ENCODE measurements at places on chromosomes 2 and 18.

- DNase-seq, result no peak
These were observed 228.4 kb downstream of the KCNS3 start for GRCh38 chr2:18106841-18107240.

DNA sequence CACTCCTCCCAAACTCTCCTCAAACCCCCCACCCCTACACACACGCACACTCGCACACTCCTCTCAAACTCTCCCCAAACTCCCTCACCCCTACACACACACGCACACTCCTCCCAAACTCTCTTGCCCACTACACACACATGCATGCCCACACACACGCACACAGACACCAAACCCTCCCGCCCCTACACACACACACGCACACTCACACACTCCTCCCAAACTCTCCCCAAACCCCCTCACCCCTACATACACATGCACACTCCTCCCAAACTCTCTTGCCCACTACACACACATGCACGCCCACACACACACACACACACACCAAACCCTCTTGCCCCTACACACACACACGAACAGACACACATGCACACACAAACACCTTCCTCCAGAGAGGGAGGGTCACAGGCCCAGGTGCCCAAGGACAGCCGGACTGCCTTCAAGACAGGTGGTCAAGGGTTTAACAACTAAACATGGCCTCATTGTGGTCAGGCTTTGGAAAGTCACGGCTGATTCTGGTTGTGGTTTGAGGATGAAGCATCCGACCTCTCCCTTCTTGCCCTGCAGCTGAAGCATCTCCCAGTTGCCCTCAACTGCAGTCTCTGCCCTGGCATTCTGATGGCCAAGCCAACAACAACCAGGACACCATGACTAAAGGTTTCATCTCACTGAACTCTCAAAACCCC is 72.3 kb upstream of the SNTG2 start:
- no peak for DNase-seq

DNA sequence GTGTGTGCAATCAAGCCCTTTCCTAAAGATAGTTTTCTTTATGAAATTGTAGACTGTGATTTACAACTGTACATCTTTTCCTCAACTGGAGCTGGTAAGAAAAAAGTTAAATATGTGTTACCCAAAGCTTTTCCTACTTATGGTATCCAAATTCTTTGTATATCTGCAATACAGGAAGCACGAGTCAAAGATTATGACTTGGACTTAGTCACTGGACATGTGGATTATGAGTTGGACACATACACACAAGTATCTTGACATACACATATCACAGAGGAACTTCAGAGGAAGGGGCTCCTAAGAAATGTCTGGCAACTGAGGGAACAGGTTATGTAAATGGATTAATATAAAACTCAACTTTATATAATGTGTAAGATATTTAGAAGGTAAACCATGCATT is 35.2 kb downstream of the PRELID3A start:
- no peak for DNase-seq

- DNase-seq, result no peak
These were observed 3.6 kb downstream of the CRYGB start for GRCh38 chr2:208142240-208142924.

DNA sequence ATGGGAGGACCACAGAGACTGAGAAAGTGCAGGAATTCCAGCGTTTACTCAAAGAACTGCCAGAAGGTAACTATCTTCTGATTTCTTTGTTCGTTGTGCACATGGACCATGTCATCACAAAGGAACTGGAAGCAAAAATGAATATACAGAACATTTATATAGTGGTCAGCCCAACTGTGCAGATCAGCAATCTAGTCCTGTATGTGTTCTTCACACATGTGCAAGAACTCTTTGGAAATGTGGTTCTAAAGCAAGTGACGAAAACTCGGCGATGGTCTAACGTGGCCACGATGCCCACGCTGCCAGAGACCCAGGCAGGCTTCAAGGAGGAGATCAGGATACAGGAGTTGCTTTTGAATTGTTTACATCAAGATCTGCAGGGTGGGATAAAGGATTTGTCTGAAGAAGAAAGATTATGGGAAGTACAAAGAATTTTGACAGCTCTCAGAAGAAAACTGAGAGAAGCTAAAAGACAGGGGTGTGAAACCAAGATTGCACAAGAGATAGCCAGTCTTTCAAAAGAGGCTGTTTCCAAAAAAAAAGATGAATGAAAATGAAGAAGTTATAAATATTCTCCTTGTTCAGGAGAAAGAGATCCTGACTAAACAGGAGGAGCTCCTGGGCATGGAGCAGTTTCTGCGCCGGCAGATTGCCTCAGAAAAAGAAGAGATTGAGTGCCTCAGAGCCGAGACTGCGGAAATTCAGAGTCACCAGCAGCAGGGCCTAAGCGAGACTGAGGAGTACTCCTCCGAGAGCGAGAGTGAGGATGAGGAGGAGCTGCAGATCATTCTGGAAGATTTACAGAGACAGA is 8.3 kb upstream of the CHST10 start:
- no peak for DNase-seq

- no peak for DNase-seq
These were observed 91.7 kb upstream of the MMADHC start for GRCh38 chr2:149679286-149679685.

DNA sequence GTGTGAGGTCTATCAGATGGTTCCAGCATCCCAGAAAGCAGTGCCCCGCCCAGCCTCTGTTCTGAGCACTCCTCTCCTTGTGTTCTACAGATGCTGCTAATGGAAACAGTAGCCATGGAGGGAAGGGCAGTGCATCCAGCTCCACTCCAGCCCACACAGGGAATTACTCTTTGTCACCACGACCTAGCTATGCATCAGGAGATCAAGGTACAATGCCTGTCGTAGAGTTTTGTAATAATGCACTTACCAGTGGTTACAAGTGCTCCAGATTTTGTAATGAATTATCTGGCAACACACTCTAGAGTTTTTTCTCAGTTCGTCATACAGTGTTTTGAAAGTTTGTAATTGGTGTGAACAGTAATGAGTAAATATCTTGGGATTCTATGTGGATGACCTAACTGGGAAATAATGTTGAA is 161.1 kb downstream of the ESCO1 start:
- DNase-seq, result no peak

DNA sequence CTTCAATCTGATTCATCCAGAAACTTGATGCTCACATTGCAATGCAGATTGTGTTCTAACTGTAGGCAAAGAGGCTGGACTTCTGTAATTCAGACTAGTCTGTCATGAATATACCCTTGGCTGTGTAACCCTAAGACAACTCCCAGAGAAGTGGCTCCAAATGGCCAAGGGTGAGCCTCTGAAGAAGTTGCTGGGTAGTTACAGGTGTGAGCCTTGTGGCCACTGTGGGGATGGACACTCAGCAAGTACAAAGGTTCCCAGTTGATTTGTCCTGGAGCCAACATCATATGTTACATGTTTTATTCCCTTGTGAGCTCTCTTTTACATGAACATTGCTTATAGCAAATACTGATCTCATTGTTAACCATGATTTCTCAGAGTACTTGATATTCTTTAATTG is 94.8 kb upstream of the KCNJ3 start:
- DNase-seq, result no peak

- no peak for DNase-seq
These were observed 66.7 kb upstream of the TEX51 start for GRCh38 chr2:126832014-126832413.

GRCh38 chr2:213125646-213126347 is 25.6 kb downstream of the IKZF2 start:
- DNase-seq, result no peak

- no peak for DNase-seq
These were observed 17.1 kb upstream of the AAK1 start for GRCh38 chr2:69660637-69661036.

- no peak for DNase-seq
These were observed 60.1 kb upstream of the DLX2 start for GRCh38 chr2:172162739-172163336.

DNA sequence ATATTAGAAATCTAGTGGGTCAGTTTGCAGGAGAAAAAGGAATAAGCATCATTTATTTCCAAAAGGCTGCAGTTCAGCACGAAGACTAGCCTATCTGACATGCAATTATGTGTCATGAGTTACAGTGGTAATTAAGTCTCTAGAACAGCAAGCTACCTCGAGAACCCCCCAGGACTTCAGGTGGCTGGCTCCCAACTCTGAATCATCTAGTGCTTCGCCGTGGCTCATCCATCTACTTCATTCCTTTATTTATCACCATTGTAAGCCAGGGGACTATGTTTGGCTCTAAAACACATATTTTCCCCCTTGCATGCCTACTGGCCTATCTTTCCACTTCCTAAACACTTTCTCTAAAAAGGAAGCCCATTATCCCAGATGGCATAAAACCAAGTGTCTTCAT is 121.6 kb downstream of the TXNL1 start:
- no peak for DNase-seq

- DNase-seq, result no peak
These were observed 170.5 kb downstream of the ANKRD44 start for GRCh38 chr2:197140045-197140444.

DNA sequence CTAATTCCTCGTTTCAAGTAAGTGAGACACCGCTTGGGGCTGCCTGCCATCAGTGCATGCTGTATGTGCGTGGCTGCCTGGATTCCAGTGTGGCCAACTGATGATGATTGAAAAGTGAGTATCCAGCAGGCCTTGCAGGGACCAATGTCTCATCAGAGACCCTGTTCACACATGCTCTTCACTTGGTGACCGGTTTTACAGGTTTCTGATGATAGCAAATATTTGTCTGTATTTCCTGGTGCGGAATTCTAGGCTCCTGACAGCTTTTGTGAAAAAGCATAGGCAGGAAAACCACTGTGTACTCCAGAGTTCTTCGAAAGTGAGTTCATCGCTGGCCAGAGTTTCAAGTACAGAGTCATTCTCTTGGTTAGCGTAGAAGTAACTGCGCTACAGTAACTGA is 13.8 kb upstream of the YWHAQ start:
- no peak for DNase-seq

DNA sequence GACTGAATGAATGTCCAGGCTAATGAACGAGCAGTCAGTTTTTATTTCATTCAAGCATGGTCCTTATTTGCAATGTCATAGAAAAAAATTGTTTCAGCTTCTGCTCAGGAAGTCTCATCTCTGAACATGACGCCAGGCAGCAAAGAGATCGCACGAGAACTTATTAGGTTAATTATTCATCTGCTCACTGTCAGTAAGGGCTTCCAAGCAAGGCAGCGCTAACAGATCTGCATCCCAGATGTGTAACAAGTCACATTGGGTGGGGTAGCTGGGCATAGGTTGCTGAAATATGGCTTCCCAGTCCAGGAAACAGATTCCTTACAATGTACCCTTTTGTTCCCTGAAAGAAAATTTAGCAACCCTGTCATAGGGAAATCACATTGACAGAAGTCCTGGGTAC is 63.5 kb downstream of the ANKRD44 start:
- DNase-seq, result no peak

GRCh38 chr2:210162466-210163124 is 8.6 kb downstream of the KANSL1L start:
- DNase-seq, result no peak

DNA sequence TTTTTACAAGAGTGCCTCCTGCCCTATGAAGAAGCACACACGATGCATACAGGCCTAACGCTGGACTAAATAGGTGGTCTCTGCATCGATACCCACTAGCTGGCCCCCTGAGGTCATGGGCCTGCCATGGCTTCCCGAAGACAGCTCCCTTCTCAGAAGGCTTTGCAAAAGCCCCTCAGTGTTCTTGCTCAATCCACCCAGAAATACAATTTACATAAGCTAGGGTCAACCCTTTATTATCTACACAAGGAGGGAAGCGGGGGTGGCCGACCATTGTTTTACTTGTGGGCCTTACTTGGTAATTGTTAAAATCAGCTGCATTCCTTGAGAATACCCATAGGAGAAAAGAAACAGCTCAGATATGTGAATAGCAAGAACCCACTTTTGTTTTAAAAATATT is 28.5 kb downstream of the UXS1 start:
- DNase-seq, result no peak

GRCh38 chr18:32803568-32803967 is 30.7 kb upstream of the KLHL14 start:
- DNase-seq, result no peak

DNA sequence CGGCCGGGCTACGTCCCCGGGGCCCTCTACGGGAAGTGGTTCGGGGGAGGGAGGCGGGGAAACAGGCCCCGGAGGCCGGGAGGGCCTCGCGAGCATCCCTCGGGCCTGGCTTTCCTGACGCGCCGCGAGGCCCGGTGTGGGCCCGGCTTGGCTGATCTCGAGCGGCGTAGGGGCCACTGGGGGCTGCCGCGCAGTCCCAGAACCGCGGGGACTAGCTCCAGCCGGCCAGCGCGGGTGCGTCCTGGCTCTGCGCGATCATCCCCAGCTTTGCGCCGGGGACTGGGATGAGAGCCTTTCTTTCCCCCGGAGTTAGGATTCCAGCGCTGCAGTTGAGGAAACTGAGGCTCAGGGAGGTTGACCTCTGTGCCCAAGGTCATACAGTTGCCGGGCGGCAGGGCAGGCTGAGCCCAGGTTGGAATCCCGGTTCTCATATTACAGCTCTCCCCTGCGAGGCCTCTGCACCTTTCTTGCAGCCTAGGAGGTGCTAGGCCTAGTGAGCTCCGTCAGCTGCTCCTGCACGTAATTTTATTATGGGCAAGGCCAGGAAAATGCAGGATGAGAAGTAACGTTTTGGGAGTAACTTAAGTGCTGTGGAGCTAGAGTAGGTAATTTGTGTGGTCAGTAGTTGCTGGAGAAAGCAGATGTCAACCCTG is 501 bp downstream of the LPIN1 start:
- no peak for DNase-seq

GRCh38 chr18:62977512-62977911 is 262.2 kb downstream of the PHLPP1 start:
- DNase-seq, result no peak

DNA sequence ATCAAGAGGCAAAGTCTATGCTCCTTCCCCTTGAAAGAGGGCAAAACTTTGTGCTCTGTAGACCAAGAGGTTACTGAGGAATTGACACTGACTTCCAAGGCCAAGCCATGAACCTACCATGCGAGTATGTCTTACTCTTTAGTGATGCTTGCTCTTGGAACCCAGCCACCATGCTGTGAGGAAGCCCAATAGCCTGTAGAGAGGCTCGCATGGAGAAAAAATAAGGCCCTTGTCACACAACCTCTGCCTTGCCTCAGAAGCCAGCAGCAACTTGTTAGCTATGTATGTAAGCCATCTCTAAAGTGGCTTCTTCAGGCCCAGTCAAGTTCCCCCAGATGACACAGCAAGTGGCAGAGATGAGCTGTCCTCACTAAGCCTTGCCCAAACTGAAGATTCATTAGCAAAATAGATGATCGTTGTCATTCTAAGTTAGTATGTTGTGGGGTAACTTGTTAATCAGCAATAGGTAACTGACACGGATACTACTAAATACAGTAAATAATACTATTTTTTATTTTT is 66.1 kb upstream of the RGPD5 start:
- DNase-seq, result no peak

GRCh38 chr2:233414777-233415570 is 60.7 kb downstream of the DGKD start:
- no peak for DNase-seq

- DNase-seq, result no peak
These were observed 779.9 kb upstream of the CNTNAP5 start for GRCh38 chr2:123245156-123245555.

DNA sequence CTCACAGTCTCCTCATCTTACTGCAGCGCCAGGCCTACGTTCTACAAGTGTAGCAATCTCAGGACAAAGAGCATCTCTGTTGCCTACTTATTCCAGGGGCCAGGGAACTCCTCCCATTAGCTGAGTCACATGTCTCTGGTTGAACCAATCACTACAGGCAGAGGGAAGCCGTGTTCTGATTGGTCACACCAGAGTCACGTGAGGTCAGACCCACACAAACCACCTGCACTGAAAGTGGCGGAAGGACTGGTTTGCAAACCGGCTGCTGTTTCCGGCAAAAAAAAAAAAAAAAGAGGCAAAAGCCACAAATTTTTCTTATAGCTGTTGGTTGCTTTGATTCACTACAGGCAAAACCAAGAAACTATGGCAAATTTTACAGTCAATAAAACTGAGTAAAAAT is 21.9 kb upstream of the USP14 start:
- no peak for DNase-seq
